GM23338 (cell line): ENCODE measurements at places on chromosomes 1 and 21. TPM values are rescaled to one million over a fixed set of nuclear protein-coding genes. Genes with fewer than 3 reads are reported as not detected.
A peak's percentile ranks its signal among the peaks of the same experiment; 100 is the strongest.

- H3K27ac ChIP-seq: no peak overlapping the region
- H3K27me3 ChIP-seq: no peaks in the 10 kb centered on the region
- no peaks in the 10 kb centered on the region for H3K4me1 ChIP-seq
- peak; percentile 84 for DNase-seq
Measured at GRCh38 chr1:55143684-55144083, 71.5 kb downstream of the USP24 start.

DNA sequence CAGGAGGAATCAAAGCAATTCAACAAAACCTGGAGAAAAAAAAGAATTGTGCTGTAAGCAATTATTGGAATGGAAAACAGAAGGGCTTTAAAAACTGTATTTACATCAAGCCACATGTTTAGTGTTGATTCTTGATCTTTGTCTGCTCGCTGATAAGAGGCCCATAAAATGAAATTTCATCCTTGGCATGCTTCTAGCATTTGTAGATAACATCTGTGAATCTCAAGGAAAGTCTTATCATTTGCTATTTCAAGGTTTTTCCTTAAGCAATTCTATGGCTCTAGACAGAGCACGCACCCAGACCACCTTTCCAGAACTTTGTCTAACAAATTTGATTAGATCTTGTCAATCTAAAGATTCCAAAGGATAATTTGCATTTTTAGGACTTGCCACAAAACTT lies 181.0 kb upstream of the FGGY start:
- H3K36me3 ChIP-seq: no peaks in the 10 kb centered on the region
- H3K27ac ChIP-seq: peak overlapping the region; percentile 27; the same call in 1 of the 2 replicates
- peaks cover 35% of the 10 kb centered on the region for H3K4me1 ChIP-seq
- H3K4me3 ChIP-seq: no peak overlapping the region

PGD gene
- 274 and 305 TPM in 2 replicates for total RNA-seq

TRIM58 gene
- total RNA-seq: 3.4 and 4.3 TPM in 2 replicates

DNA sequence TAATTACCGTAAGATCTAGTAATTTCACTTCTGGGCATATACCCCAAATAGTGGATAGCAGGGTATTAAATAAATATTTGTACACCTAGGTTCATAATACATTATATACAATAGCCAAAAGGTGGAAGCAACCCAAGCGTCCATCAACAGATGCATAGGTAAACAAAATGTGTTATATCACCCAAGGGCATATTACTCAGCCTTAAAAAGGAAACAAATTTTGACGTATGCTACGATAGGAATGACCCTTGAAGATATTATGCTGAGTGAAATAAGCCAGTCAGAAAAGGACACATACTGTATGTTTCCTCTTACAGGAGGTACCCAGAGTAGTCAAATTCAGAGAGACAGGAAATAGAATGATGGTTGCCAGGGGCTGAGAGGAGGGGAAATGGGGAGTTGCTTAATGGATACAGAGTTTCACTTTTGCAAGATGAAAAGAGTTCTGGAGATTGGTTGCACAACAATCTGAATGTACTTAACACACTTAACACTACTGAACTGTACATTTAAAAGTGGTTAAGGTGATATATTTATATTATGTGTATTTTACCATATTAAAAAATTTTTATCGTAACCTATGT lies 36.6 kb upstream of the KCTD3 start:
- H3K4me1 ChIP-seq: no peaks in the 10 kb centered on the region
- no peak overlapping the region for H3K4me3 ChIP-seq
- no peaks in the 10 kb centered on the region for H3K27me3 ChIP-seq
- H3K27ac ChIP-seq: no peak overlapping the region

- no peaks in the 10 kb centered on the region for H3K4me1 ChIP-seq
- H3K27ac ChIP-seq: no peak overlapping the region
- H3K27me3 ChIP-seq: no peaks in the 10 kb centered on the region
- no peak for DNase-seq
- no peaks in the 10 kb centered on the region for H3K36me3 ChIP-seq
- no peak overlapping the region for H3K4me3 ChIP-seq
Measured at GRCh38 chr1:53341521-53341895, 13.6 kb upstream of the LRP8 start.

DNA sequence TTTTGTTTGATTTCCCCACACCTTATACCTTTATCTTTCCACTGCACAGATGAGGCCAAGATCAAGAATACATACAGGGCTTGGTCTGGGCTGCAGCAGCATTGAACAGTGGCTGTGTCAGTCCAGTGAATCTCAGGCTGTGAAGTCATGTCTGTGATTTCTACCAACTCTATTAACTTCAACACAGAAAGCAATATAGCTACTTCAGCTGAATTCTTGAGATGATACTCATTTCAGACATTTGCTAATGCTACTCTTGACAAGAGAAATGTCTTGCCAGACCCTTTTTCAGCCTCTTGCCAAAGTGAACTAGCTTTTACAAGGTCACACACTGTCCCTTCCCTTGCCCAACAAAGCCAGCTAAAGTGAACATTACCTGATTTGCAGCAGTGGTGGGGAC lies 25.1 kb upstream of the HSD3B1 start:
- no peak for DNase-seq
- H3K4me1 ChIP-seq: no peaks in the 10 kb centered on the region
- H3K36me3 ChIP-seq: no peaks in the 10 kb centered on the region
- no peak overlapping the region for H3K27ac ChIP-seq
- no peak overlapping the region for H3K4me3 ChIP-seq

DNA sequence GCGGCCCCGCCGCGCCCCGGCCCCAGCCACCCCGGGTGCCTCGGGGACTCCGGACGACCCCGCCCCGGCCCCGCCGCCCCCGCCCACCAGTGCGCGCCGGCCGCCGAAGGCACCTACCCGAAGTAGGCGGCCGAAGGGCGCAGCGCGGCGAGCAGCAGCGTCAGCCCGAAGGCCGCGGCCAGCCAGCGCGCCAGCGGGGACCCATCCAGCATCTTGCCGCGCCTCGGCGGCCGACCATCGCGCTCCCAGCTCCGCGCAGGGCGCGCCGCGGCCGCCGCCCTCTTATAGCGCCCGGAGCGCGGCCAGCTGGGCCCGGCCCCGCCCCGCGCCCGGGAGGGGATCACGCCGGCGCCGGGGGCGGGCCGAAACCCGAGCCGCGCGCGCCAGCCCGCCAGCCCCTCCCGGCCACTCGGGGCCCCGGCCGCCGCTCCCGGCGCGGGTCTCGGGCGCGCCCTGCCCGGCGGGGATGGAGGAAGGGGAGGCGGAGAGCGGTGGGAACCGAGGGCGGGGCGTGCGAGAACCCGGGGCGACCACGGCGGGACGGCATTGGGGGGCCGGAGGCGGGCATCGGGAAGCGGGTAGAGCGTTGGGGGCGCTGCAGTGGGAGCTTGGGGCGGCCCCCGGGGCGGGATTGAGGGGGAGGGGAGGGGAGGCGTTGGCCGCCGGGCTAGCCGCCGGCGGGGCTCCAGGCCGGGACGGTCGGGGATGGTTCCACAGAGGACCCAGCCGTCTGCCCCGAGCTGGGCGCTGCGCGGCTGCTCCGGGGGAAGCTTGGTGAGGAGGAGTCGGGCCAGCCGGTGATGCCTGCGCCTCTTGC lies at the start of gene WNT9A:
Gene WNT9A, minus strand, starts transcription at position 257 of the 817 bp plus-strand sequence. Its CDS starts 45 bp downstream, at position 212.
- H3K4me1 ChIP-seq: peaks cover 6% of the 10 kb centered on the region; the same call in 1 of the 2 replicates
- DNase-seq: peak; percentile 79
- no peaks in the 10 kb centered on the region for H3K36me3 ChIP-seq
- peak within 1 kb of the TSS; percentile 82 for H3K4me3 ChIP-seq

GRCh38 chr1:182408435-182409075 lies 8.1 kb upstream of the TEDDM1 start:
- no peak overlapping the region for H3K27ac ChIP-seq
- no peak for DNase-seq
- H3K4me3 ChIP-seq: no peak overlapping the region
- no peaks in the 10 kb centered on the region for H3K4me1 ChIP-seq
- no peaks in the 10 kb centered on the region for H3K36me3 ChIP-seq
- H3K27me3 ChIP-seq: no peaks in the 10 kb centered on the region

- peaks cover 26% of the 10 kb centered on the region for H3K27me3 ChIP-seq
- DNase-seq: peak; percentile 65
- H3K27ac ChIP-seq: no peak overlapping the region
- H3K4me3 ChIP-seq: peak overlapping the region; percentile 62
Measured at GRCh38 chr1:233328142-233328921, 808 bp downstream of the MAP3K21 start.

DNA sequence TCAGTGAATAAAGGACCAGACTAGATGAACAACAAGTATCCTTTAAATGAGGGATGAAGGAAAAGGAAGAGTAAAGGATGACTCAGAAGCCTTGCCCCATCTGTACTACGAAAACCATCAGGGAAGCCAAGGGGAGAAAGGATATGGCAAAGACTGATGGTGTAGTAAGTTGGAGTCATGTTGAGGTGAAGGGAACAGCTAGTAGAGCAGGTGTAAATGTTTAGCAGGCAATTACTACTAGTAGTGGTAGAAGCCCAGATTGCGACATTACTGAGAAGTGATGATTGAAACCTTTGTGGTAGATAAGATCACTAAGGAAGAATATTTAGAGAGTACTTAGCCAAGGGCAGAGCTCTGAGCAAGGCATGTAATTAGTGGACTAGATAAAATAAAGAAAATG lies 84.0 kb downstream of the PHTF1 start:
- H3K27ac ChIP-seq: no peak overlapping the region
- DNase-seq: no peak
- no peaks in the 10 kb centered on the region for H3K4me1 ChIP-seq
- H3K27me3 ChIP-seq: no peaks in the 10 kb centered on the region

HPDL gene
- 60.7 and 82.1 TPM in 2 replicates for total RNA-seq

MAEL gene
- 0.35 and 0.76 TPM in 2 replicates for total RNA-seq

SPATA46 gene
- not detected in 2 replicates for total RNA-seq

- H3K27me3 ChIP-seq: no peaks in the 10 kb centered on the region
- H3K4me1 ChIP-seq: no peaks in the 10 kb centered on the region
- no peaks in the 10 kb centered on the region for H3K36me3 ChIP-seq
- no peak overlapping the region for H3K27ac ChIP-seq
- peak; percentile 77 for DNase-seq
Measured at GRCh38 chr1:157691285-157691920, 9.2 kb downstream of the FCRL3 start.

DNA sequence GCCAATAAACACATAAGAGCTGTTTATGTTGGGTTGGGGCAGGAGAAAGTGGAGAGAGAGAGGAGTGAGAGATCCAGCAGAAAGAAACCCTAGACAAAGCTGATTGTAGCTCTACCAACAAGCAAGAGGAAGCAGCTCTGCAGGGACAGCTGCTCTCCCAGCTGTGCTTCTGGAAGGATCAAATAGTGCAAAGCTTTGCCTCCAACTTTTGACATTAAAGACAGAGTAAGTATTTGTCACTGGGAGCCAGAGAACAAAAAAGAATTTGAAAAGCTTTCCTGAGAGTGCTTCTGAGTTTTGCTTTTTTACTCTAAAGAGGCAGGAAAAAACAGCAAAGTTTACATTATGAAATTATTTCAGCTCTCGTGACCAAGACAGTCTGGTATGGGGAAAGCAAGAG lies 28.5 kb upstream of the C1orf198 start:
- H3K27me3 ChIP-seq: no peaks in the 10 kb centered on the region
- no peaks in the 10 kb centered on the region for H3K36me3 ChIP-seq
- no peak overlapping the region for H3K27ac ChIP-seq
- H3K4me1 ChIP-seq: no peaks in the 10 kb centered on the region
- DNase-seq: no peak

- H3K4me1 ChIP-seq: peaks cover 5% of the 10 kb centered on the region
- H3K27me3 ChIP-seq: no peaks in the 10 kb centered on the region
- no peak overlapping the region for H3K4me3 ChIP-seq
- DNase-seq: no peak
- no peaks in the 10 kb centered on the region for H3K36me3 ChIP-seq
Measured at GRCh38 chr1:61531716-61532115, 193.2 kb downstream of the TM2D1 start.

DNA sequence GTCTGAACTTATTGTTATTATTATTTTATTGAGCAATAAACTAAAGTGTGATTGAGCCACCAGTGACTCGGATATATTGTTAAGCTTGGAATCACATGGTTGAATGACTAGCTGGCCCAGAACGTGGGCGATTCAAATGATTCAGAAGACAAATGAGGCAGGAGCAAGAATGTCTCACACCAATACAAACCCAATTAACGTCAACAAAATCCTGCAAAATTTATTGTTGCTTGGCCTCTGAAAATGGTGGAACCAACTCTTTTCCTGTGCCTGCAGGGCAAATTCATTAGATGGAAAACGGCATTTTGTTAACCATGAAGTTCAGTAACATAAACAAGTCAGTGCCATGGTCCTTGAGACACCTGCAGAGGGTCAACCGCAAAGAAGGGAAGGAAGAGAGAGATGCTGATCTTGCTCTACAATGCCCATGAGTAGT lies 482.0 kb downstream of the SETD4 start:
- no peak overlapping the region for H3K4me3 ChIP-seq
- H3K27me3 ChIP-seq: no peaks in the 10 kb centered on the region
- H3K36me3 ChIP-seq: no peaks in the 10 kb centered on the region
- no peak overlapping the region for H3K27ac ChIP-seq
- DNase-seq: no peak

DNA sequence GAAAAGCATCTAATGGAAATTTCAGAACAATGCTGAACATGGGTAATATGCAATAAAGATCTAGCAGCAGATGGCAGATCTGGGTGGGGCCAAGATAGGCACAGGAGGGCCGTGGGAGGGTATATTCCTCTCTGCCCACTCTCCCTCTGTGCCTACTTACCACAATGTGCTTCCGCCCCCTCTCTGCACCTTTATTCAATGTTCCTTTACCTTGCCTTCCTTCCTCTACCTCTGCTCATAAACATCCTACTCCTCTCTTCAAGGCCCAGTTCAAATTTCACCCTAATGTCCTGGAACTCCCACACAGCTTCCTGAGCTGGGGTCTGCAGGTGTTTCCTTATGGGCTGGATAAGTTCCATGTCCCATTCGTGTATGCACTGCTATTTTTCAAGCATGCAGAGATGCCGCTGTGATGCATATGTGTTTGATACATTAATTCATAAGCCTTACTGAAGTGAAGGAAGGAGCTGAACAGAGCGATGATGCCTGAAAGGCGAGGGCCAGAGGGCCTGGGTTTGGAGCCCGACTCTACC lies 65.6 kb upstream of the EDEM3 start:
- no peak for DNase-seq
- no peaks in the 10 kb centered on the region for H3K4me1 ChIP-seq
- H3K27ac ChIP-seq: no peak overlapping the region
- no peaks in the 10 kb centered on the region for H3K27me3 ChIP-seq
- H3K4me3 ChIP-seq: no peak overlapping the region
- H3K36me3 ChIP-seq: no peaks in the 10 kb centered on the region; the same call in 1 of the 2 replicates

- no peak for DNase-seq
- no peak overlapping the region for H3K4me3 ChIP-seq
- H3K36me3 ChIP-seq: no peaks in the 10 kb centered on the region; the same call in 1 of the 2 replicates
- no peaks in the 10 kb centered on the region for H3K4me1 ChIP-seq
- H3K27ac ChIP-seq: no peak overlapping the region
Measured at GRCh38 chr1:3955196-3955772, 55.2 kb upstream of the C1orf174 start.

KLHL17 gene
- total RNA-seq: 27.8 and 37.1 TPM in 2 replicates

FCAMR gene
- not detected in 2 replicates for total RNA-seq

GRCh38 chr1:101924700-101925099 lies 72.0 kb downstream of the OLFM3 start:
- no peak overlapping the region for H3K4me3 ChIP-seq
- no peaks in the 10 kb centered on the region for H3K36me3 ChIP-seq
- H3K27me3 ChIP-seq: no peaks in the 10 kb centered on the region
- no peaks in the 10 kb centered on the region for H3K4me1 ChIP-seq
- H3K27ac ChIP-seq: no peak overlapping the region
- DNase-seq: no peak

PLEKHN1 gene
- 2.2 and 3.3 TPM in 2 replicates for total RNA-seq

SZT2 gene
- total RNA-seq: 11.8 and 16.1 TPM in 2 replicates
